ENCODE measurements at places on chromosomes 5 and 9. TPM values are rescaled to one million over a fixed set of nuclear protein-coding genes. Genes with fewer than 3 reads are reported as not detected.

- no peak overlapping the region for H3K4me3 ChIP-seq
- H3K4me1 ChIP-seq = no peaks in the 10 kb centered on the region
- H3K27me3 ChIP-seq = no peaks in the 10 kb centered on the region
- H3K36me3 ChIP-seq = peaks cover 33% of the 10 kb centered on the region
These were observed 22.1 kb downstream of the HMGXB3 start for GRCh38 chr5:150022681-150023080.

Gene ZFP2
- polyA plus RNA-seq = 0.82 TPM

DNA sequence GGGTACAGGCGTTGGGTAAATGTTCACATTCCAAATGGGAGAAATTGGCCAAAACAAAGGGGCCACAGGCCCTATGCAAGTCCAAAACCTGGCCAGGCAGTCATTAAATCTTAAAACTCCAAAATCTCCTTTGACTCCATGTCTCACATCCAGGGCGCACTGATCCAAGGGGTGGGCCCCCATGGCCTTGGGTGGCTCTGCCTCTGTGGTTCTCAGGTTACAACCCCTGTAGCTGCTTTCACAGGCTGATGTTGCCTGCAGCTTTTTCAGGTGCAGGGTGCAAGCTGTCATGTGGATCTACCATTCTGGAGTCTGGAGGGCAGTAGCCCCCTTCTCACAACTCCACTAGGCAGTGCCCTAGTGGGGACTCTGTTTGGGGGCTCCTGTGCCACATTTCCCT lies 44.8 kb downstream of the NLN start:
- no peak for DNase-seq
- H3K4me3 ChIP-seq = no peak overlapping the region
- H3K27me3 ChIP-seq = no peaks in the 10 kb centered on the region
- H3K4me1 ChIP-seq = peaks cover 4% of the 10 kb centered on the region
- no peaks in the 10 kb centered on the region for H3K36me3 ChIP-seq

Gene CAVIN4
- not detected for polyA plus RNA-seq

DNA sequence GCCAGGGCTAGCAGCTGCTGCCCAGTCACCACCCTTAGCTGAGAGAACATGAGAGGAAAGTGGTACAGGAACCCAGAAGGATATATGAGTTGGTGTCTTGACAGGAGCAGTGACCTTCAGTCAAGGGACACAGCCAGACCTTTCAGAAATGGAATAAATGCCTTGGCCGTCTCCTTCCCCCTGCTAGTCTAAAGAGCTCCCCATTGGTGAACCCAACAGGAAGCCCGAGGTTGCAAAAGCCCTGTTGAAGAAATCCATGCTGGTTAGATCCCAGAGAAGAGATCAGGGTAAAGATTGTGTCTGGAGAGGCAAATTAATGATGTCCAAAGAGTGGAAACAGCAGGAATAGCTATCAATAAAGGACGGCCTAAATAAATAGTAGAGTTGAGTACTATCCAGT lies 244.5 kb downstream of the NR3C1 start:
- no peak overlapping the region for H3K27ac ChIP-seq
- no peaks in the 10 kb centered on the region for H3K36me3 ChIP-seq
- H3K27me3 ChIP-seq = no peaks in the 10 kb centered on the region
- DNase-seq = no peak
- no peak overlapping the region for H3K4me3 ChIP-seq

DNA sequence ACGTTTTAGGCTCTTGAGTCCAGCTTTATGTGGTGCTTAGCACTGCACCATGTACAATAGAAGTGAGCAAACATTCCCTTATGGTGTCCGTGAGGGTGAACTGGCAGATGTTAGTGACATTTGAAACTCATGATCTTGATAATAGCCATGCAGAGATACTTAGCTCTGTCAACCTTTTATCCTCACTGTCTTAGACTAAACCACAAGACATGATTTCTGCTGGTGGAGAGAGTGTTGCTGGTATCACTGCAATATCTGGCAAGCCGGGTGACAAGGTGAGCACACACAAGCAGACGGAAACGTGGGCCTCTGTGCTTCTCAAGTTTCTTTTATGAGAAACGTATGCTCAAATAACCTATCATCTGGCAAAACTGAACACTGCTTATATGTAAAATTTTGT lies 68.4 kb downstream of the CAST start:
- DNase-seq = no peak
- H3K36me3 ChIP-seq = no peaks in the 10 kb centered on the region
- H3K27me3 ChIP-seq = no peaks in the 10 kb centered on the region
- H3K27ac ChIP-seq = no peak overlapping the region
- no peak overlapping the region for H3K4me3 ChIP-seq
- no peaks in the 10 kb centered on the region for H3K4me1 ChIP-seq

Gene PCDHGA12
- polyA plus RNA-seq = not detected

DNA sequence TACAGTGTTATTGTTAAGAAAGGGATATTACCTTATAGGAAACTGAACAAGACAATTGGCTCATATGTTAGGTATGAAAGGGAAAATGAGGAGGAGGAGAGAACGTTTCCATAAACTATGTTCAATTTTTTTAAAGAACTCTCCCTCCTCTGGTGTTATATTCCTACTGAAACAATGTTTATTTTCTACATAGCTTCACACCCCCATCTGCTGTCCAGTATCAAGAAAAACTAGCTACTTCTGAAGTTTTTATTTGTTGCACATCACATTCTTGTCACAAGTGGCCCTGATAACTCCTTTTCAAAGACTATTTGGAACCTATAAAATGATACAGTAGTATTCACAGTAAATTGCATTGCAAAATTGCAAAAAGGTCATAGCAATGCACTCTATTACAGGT lies 223.4 kb upstream of the FAM174A start:
- H3K27ac ChIP-seq = no peak overlapping the region
- no peaks in the 10 kb centered on the region for H3K4me1 ChIP-seq
- no peak for DNase-seq
- no peaks in the 10 kb centered on the region for H3K36me3 ChIP-seq
- no peaks in the 10 kb centered on the region for H3K27me3 ChIP-seq
- no peak overlapping the region for H3K4me3 ChIP-seq

Gene CCDC69
- polyA plus RNA-seq = 70.4 TPM
